Smooth muscle cell of the umbilical artery (primary cell): ENCODE measurements at places on chromosomes 12 and 14. TPM values are rescaled to one million over a fixed set of nuclear protein-coding genes. Genes with fewer than 3 reads are reported as not detected.

The SYT1 gene
- 2.4 and 9.8 TPM in 2 replicates for total RNA-seq

The DEGS2 gene
- total RNA-seq = not detected in 2 replicates

The ESRRB gene
- total RNA-seq = not detected in 2 replicates

The PPM1H gene
- total RNA-seq = 0.97 and 1.2 TPM in 2 replicates

The VTI1B gene
- total RNA-seq = 61.8 and 71.2 TPM in 2 replicates

The HHIPL1 gene
- total RNA-seq = 7.7 and 11.1 TPM in 2 replicates

The HOXC11 gene
- 1.8 and 2.6 TPM in 2 replicates for total RNA-seq

The DEPDC4 gene
- total RNA-seq = 0.59 and 0.65 TPM in 2 replicates

The RNFT2 gene
- total RNA-seq = 2.7 and 5.7 TPM in 2 replicates

The RFX4 gene
- not detected in 2 replicates for total RNA-seq

The ZBTB1 gene
- 66.8 and 70.3 TPM in 2 replicates for total RNA-seq

The P2RX2 gene
- not detected in 2 replicates for total RNA-seq

The CRACR2A gene
- 0.78 TPM in 1 of 2 replicates, not detected in the other for total RNA-seq

The ZDHHC22 gene
- total RNA-seq = not detected in 2 replicates

The MORN3 gene
- total RNA-seq = 0.18 and 0.30 TPM in 2 replicates

The ADIPOR2 gene
- 34.7 and 36.7 TPM in 2 replicates for total RNA-seq

The GUCY2C gene
- not detected in 2 replicates for total RNA-seq
